ENCODE measurements at places on chromosomes 6 and 20. TPM values are rescaled to one million over a fixed set of nuclear protein-coding genes. Genes with fewer than 3 reads are reported as not detected.
A peak's percentile ranks its signal among the peaks of the same experiment; 100 is the strongest.

GRCh38 chr20:21237956-21238799 is 65.0 kb upstream of the XRN2 start:
- H3K27ac ChIP-seq, result no peak overlapping the region
- DNase-seq, result no peak
- H3K36me3 ChIP-seq, result no peaks in the 10 kb centered on the region
- H3K27me3 ChIP-seq, result no peaks in the 10 kb centered on the region
- H3K4me3 ChIP-seq, result no peak overlapping the region
- peaks cover 2% of the 10 kb centered on the region for H3K4me1 ChIP-seq

DNA sequence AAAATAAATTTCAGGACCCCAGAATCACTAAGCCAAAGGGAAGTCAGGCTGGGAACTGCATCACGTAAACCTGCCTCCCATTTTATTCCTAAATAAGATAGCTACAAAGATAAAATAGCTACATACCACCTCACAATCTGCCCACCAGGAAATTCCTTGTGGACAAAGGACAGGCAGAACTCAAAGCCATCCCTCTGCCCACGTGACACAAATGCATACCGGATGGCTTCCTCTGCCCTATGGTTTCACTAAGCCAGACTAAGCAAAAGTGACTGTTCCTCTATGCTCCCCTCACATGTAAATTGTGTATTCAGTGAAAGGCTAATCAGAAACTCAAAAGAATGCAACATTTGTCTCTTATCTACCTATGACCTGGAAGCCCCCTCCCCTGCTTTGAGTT is 15.0 kb downstream of the MBOAT1 start:
- no peak for DNase-seq
- H3K27me3 ChIP-seq, result no peaks in the 10 kb centered on the region
- H3K4me3 ChIP-seq, result no peak overlapping the region

PLCB1 gene
- 1.2 TPM for total RNA-seq

GRCh38 chr6:135163440-135163738 is 17.7 kb upstream of the MYB start:
- H3K36me3 ChIP-seq, result peaks cover 5% of the 10 kb centered on the region
- peak; percentile 63 for DNase-seq
- H3K27me3 ChIP-seq, result no peaks in the 10 kb centered on the region
- H3K4me1 ChIP-seq, result peaks cover 42% of the 10 kb centered on the region

- no peak overlapping the region for H3K4me3 ChIP-seq
- DNase-seq, result no peak
Observed at GRCh38 chr6:154367336-154367735, 10.7 kb upstream of the IPCEF1 start.

GRCh38 chr6:113120582-113121285 is 736.4 kb upstream of the MARCKS start:
- no peaks in the 10 kb centered on the region for H3K27me3 ChIP-seq
- no peak overlapping the region for H3K27ac ChIP-seq
- no peak overlapping the region for H3K4me3 ChIP-seq
- no peaks in the 10 kb centered on the region for H3K36me3 ChIP-seq

Data from activated CD4-positive, alpha-beta T cell treated with anti-CD3 and anti-CD28 coated beads, Interleukin-2, amount 10 ng/mL, durations not matched to agents 7 days and 5 days (primary cell).